Thoracic aorta (tissue), 2 donors: ENCODE measurements at places on chromosomes 13 and 19. TPM values are rescaled to one million over a fixed set of nuclear protein-coding genes. Genes with fewer than 3 reads are reported as not detected.

GRCh38 chr19:1370579-1371361, 12.9 kb upstream of the NDUFS7 start:
- no peak for DNase-seq

DNA sequence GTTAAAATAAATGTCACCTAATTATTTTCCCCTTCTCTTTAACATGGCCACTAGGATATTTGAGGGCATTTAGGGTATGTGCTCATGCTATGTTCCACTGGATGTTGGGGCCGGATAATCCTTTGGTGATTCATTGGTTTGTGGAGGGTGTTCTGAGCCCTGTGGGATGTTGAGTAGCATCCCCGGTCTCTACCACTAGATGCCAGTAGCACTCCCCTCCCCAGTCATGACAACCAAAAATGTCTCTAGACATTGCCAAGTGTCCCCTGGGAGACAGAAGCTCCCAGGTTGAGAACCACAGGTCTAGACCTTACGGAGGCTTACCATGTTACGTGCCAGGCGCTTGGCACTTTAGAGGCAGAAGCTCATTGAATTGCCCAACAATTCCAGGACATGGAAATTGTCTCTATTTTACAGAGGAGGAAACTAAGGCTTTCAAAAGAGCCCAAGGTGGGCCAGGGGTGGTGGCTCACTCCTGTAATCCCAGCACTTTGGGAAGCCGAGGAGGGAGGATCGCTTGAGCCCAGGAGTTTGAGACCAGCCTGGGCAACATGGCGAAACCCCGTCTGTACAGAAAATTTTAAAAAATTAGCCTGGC, 14.1 kb downstream of the SHANK1 start:
- no peak for DNase-seq

- DNase-seq, result no peak
These were observed 7.1 kb upstream of the ERVV-2 start for GRCh38 chr19:53037101-53038097.

DNA sequence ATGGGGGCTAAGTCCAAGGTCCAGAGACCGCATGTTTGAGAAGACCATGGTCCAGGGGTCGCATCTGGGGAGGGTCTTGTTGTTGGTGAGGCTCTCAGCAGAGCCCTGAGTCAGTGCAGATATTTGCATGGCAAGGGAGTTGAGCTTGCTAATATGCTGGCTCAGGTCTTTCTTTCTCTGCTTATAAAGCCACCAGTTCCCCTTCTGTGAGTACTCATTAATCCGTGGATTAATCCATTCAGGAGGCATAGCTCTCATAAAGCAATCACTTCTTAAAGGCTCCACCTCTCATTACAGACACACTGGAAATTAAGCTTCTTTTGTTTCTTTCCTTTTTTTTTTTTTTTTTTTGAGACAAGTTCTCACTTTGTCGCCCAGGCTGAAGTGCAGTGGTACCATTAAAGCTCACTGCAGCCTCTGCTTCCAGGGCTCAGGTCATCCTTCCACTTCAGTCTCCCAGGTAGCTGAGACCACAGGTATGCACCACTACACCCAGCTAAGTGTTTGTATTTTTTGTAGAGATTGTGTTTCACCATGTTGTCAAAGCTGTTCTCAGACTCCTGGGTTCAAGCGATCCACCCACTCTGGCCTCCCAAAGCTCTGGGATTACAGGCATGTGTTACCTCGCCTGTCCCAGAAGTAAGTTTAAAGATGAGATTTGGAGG, 216.4 kb downstream of the SLITRK5 start:
- no peak for DNase-seq

DNA sequence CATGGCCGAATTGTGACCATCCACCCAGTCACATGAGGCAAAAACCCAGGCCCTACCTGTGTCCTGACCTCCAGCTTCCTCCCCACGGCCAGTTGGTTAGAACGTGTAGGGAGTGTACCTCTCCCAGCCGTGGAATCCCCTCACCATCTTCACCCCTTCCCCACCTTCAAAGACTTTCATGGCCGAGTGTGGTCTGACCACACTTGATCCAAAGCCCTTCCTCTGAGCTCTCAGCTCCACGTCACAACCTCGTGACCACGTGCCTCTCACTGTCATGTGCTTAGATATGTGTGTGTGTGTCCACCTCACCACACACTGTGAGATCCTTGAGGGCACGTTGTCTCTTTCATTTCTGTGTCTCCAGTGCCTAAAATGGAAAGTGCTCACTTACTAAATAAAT, 48.6 kb upstream of the UBE2L5 start:
- no peak for DNase-seq

POU2F2 gene
- total RNA-seq, result 0.85 TPM

GRCh38 chr13:99980824-99981734, 505 bp upstream of the ZIC2 start:
- no peak for DNase-seq

DNA sequence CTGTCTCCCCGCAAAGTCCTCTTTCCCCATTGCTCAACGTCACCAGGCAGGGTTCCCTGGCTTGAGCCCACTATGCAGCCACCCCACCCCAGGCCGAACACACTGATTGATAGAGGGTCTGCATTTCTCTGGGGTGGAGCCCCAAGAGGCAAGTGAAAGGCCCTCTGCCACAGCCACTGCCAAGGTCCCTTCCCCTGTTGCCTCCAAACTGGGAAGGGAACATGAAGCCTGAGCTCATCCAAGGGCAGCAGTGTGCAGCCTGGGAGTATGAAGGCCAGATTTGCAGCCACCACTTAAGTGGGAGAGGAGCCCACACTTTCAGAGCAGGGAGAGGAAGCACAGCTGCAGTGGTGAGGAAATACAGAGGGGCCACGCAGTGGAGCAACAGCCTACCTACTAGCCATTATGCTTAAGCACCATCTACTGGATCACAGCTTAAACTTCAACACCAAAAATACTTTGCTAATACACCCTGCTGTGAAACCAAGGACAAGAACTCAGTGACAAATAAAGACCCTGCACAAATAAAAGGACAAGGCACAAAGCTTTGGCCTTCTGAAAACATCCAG, 48.6 kb downstream of the UBL3 start:
- DNase-seq, result no peak

DNA sequence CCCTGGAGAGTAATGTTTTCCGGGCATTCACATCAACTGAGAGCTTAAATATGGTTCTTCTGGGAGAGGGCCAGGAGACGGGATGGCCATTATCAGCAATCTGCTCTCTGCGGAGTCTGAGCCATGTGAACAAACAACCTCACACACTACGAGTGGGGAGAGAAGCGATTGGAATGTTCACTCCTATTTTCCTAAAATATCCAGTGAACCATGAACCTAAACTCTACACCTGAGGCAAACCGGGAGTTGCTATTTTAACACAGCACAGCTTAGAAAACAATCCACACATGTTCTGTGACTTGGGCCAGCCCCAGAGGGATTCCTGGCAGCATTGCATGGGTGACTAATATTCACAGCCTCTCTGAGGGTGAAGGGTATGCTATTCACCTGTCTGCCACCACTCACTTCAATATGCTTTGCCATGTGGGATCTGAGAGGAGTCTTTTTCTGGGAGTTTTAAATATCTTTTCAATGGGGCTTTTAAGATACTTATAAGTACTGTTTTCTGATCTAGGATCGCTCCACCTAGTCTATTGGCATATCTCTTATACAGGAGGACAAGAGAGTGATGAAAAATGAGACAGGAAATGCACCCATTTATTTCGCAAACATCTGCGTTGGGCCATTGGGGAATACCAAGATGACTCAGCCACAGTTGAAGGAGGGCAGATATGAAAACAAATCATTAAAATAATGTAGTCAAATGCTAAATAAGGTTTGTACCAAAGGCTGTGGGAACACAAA, 72.6 kb upstream of the SERP2 start:
- DNase-seq, result no peak

- DNase-seq, result no peak
These were observed 18.3 kb upstream of the SLC1A5 start for GRCh38 chr19:46806656-46807055.

- no peak for DNase-seq
These were observed 77.4 kb downstream of the SLC15A1 start for GRCh38 chr13:98675066-98675465.

DNA sequence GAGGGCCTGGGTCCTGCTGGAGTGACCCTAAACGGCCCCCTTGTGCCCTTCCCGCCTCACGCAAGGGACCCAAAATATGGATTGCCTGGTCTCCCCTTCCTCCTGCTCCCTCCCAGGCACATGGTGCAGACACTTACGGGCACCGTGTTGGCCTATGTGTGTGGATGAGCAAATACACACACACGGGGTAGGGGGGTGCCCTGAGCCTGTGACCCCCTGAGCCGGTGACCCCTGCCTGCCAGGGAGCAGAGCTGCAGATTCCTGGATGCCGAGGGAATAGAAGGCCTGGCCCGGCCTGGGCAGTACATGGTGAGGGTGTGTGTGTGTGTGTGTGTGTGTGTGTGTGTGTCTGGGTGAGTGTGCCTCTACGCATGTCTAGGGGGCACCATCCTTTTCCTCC, 33.3 kb downstream of the CEBPA start:
- no peak for DNase-seq

GRCh38 chr19:46904114-46905060, 43.6 kb downstream of the ARHGAP35 start:
- no peak for DNase-seq

DNA sequence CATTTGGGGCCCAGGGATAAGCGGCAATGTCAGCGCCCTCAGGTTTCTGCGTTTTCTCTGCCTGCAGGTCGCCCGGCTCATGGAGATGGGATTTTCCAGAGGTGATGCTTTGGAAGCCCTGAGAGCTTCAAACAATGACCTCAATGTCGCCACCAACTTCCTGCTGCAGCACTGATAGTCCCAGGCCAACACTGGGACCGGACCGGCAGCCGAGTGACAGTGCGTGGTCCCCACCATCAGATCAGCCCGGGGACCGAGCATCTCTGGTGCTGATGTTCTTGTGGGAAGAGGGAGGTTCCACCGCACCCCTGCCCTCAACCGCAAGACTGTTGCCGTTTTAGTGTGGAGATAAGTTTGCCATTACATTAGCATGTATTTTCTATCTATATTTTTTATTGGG, 78.0 kb upstream of the GPR183 start:
- DNase-seq, result no peak

DNA sequence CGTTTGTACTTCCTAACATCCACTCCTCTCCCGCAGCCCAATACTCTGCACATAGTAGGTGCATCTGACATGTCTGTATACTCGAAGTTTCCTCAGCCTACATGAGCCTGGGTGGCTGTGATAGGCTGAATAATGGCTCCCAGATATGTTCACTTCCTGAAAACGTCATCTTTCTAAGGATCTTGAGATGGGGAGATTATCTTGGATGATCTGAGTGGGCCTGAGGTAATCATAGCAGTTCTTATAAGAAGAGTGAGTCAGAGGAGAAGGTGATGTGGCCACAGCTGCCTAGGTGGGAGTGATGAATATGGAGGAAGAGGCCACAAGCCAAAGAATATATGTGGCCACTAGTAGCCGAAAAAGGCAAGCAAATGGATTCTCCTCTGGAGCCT, 84.2 kb downstream of the AKAP11 start:
- DNase-seq, result no peak

NBEA gene
- 10.2 TPM for total RNA-seq

LACC1 gene
- total RNA-seq, result 12.5 TPM

PNMA8A gene
- total RNA-seq, result 14.6 TPM

IL11 gene
- total RNA-seq, result not detected

SMIM24 gene
- not detected for total RNA-seq

ZNF442 gene
- total RNA-seq, result 0.81 TPM

DNA sequence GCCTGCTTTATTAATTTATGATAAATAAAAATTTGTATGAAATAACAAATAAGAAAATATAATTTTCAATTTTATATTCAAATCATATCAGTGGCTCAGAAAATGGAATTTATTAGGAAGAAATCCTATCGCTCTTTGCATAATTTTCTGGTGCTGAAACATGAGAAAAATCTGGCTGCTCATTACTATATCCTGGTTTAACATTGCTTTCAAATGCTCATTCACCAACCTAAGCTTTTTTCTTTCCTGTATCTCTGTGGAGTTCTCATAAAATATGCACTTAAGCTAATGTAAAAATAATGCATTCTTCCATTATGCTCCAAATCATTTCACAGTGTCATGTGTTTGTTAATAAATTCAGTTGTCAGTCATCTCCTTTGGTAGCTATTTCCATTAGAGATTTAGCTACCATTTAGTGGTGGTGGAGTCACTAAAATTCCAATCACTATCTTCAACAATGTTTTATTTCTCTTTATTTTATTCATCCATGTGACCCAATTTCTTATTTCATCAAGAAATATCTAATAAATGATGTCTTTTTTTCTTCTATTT, 498.0 kb downstream of the DCT start:
- no peak for DNase-seq

REEP6 gene
- 0.35 TPM for total RNA-seq

DNA sequence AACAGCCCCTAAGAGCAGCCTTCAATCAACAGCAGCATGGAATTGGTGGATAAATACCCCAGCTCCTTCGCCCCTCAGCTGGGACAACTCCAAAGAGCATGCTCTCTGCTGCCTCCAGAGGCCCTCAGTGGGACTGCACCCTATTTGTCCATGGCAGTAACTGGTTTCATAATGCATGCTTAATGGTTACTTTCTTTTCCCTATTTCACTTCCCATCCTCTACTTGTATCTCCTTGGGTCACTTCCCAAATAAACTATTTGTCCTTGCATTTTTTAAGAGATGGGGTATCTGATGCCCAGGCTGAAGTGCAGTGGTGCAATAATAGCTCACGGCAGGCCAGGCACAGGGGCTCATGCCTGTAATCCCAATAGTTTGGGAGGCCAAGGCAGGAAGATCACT, 13.5 kb upstream of the TPM4 start:
- DNase-seq, result no peak

- no peak for DNase-seq
These were observed 31.3 kb downstream of the LTBP4 start for GRCh38 chr19:40632311-40633036.

SEMA6B gene
- total RNA-seq, result 17.4 TPM

CDX2 gene
- total RNA-seq, result not detected

PLPP2 gene
- 1.6 TPM for total RNA-seq

DNA sequence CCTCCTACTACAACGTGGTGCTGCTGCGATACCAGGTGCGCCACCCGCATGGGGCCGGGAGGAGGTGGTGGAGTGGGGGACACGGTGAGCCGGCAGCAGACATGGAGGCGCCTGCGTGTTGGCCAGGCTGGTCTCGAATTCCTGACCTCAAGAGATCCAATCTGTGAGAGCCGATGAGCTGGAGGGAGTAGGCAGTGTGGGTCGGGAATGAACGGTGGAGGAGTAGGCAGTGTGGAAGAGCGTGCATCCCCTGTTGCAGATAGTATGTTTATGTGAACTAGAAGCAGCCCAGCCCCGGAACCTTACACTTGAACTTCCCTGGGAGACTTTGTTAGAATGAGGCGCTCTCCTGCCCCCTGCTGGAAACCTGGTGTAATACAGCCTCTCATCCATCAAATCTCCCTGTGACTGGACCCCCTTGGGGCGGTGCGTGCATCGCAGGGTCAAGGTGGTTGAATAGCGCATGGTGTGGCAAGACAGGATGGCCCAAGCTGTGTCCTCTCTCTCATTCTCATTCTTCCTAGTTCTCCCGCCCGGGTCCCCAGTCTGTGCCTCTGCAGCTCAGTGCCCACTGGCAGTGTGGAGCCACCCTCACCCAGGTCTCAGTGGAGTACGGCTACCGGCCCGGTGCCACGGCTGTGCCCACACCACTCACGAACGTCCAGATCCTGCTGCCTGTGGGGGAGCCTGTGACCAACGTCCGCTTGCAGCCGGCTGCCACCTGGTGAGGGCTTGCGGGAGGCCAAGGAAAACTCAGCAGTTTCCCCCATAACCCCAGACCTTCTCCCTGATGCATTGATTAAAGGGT, 10.5 kb upstream of the B3GNT3 start:
- no peak for DNase-seq

GRIK5 gene
- total RNA-seq, result 24.8 TPM
